Psoas muscle (tissue), 8 donors: ENCODE measurements at places on chromosomes 11 and 22. TPM values are rescaled to one million over a fixed set of nuclear protein-coding genes. Genes with fewer than 3 reads are reported as not detected.

The DEFB131B gene
- total RNA-seq, result not detected

The ALG8 gene
- 15.1 TPM for total RNA-seq

The ZP1 gene
- not detected for total RNA-seq

The APOC3 gene
- total RNA-seq, result 0.46 TPM

The CCDC87 gene
- 0.36 TPM for total RNA-seq

The NXPE2 gene
- 0.12 TPM for total RNA-seq

The C1QTNF5 gene
- 8.1 TPM for total RNA-seq

The SLC22A12 gene
- total RNA-seq, result not detected

The P2RY6 gene
- total RNA-seq, result 0.96 TPM

The RAB38 gene
- total RNA-seq, result 0.29 TPM

The TRIM6 gene
- total RNA-seq, result 0.77 TPM

The ROBO4 gene
- total RNA-seq, result 17.5 TPM

The CHRDL2 gene
- 14.1 TPM for total RNA-seq
